ENCODE measurements at places on chromosomes 13 and 19. TPM values are rescaled to one million over a fixed set of nuclear protein-coding genes. Genes with fewer than 3 reads are reported as not detected.

Gene KLK14
- total RNA-seq = 0.89 TPM

GRCh38 chr19:3292958-3293529 lies 68.6 kb downstream of the CELF5 start:
- no peak overlapping the region for H3K4me3 ChIP-seq
- no peak for DNase-seq

Gene ZNF534
- total RNA-seq = 0.22 TPM

- no peak overlapping the region for H3K27ac ChIP-seq
- peaks cover 29% of the 10 kb centered on the region for H3K36me3 ChIP-seq
- H3K4me1 ChIP-seq = peaks cover 2% of the 10 kb centered on the region
- H3K27me3 ChIP-seq = no peaks in the 10 kb centered on the region
- no peak overlapping the region for H3K4me3 ChIP-seq
- no peak for DNase-seq
These were observed 5.0 kb downstream of the IZUMO4 start for GRCh38 chr19:2101417-2102335.

Gene ZNF790
- 12.1 TPM for total RNA-seq

DNA sequence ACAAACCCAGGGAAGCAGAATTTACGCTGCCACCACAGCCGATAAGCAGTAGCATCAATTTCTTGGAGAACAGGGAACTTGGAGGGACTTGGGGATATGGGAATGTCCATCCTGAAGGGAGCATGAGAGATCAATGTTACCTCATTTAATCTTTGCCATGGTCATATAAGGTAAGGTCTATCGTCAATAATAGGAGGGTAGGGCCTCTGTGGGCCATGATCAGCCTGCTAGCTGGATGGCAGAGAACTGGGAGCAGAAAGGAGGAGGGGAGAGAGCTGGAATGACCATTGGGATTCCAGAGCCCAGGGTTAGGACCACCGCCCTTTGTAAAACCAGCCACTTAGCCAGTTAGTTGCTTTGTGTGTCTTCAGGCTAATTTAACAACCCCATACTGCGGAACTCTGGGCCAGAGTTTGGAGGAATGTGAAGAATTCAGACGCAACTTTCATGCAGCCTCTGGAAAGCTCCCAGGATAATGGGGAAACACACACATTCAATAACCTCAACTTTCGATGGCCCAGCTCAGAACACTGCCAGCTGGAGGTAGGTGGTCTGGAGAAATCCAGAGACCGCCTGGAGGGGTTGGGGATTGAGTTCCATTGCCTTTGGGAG lies 40.3 kb downstream of the ZNF557 start:
- peaks cover 2% of the 10 kb centered on the region for H3K4me1 ChIP-seq
- H3K4me3 ChIP-seq = no peak overlapping the region
- H3K27ac ChIP-seq = no peak overlapping the region
- H3K27me3 ChIP-seq = no peaks in the 10 kb centered on the region
- no peak for DNase-seq

GRCh38 chr19:35748106-35749020 lies at the start of gene LIN37:
LIN37 (plus strand) TSS chr19:35748576; CDS start chr19:35748725, 149 bp downstream.
- peak within 1 kb of the TSS; percentile 98 for H3K4me3 ChIP-seq
- peaks cover 4% of the 10 kb centered on the region for H3K36me3 ChIP-seq
- peak within 1 kb of the TSS; percentile 90 for H3K27ac ChIP-seq
- DNase-seq = peak; percentile 97
- H3K27me3 ChIP-seq = no peaks in the 10 kb centered on the region

DNA sequence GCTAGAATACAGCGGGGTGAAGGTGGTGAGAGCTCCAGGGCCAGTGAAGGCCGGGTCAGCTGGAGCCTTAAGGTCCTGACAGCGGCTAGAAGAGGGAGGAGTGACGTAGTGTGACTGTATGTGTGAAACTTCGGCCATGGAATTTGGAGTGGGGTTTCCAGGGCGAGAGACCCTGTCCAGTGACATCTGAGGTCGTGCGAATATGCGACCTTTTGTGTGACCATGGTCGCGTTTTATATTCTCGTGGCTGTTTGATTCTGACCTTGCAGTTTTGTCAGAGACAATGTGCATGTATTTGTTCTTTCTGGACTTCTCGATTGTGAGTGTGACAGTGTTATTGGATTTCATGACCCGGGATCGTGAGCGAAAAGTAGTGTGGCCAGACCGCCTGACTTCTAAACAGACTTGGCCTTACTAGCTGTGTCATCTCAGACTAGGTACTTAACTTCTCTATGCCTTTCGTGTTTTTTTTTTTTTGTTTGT lies 405 bp upstream of the ZNF569 start:
- H3K4me3 ChIP-seq = peak overlapping the region; percentile 98
- H3K27ac ChIP-seq = peak overlapping the region; percentile 98
- H3K27me3 ChIP-seq = no peaks in the 10 kb centered on the region
- no peak for DNase-seq

GRCh38 chr13:49494645-49495044 lies 1.1 kb upstream of the PHF11 start:
- peak overlapping the region; percentile 91 for H3K4me3 ChIP-seq
- H3K27ac ChIP-seq = no peak overlapping the region
- peaks cover 2% of the 10 kb centered on the region for H3K36me3 ChIP-seq
- DNase-seq = no peak
- peaks cover 2% of the 10 kb centered on the region for H3K4me1 ChIP-seq

- no peaks in the 10 kb centered on the region for H3K36me3 ChIP-seq
- no peak overlapping the region for H3K27ac ChIP-seq
- no peaks in the 10 kb centered on the region for H3K4me1 ChIP-seq
- DNase-seq = no peak
- H3K4me3 ChIP-seq = no peak overlapping the region
These were observed 6.3 kb upstream of the ZSWIM4 start for GRCh38 chr19:13788991-13789390.

Data from progenitor cell of endocrine pancreas (in vitro differentiated cells).